ENCODE measurements at places on chromosomes 3 and 15. TPM values are rescaled to one million over a fixed set of nuclear protein-coding genes. Genes with fewer than 3 reads are reported as not detected.

DNA sequence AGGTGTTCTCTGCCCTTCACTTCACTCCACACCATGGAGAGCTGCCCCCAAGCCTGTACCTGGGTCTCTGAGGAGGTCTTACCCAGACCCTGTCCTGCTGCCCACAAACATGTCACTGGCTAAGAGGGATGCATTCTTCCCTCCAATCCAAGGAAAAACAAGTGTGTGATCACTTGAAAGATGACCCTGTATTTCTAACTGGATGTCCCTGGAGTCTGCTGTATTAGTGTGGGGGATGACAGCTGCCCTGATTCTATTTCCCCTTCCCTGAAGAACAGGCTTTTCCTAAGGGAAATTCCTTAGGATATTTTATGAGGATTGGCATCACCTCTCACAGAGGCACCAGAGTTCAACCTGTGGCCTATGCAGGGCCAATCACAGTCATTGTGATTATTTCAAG, 55.0 kb upstream of the GATA2 start:
- no peak for DNase-seq

Gene OR5K2
- total RNA-seq = not detected

GRCh38 chr15:29134239-29134638, 135.4 kb downstream of the NSMCE3 start:
- DNase-seq = no peak

- no peak for DNase-seq
Measured at GRCh38 chr3:184459355-184459754, 79.5 kb downstream of the CHRD start.

GRCh38 chr3:150022381-150023238, 51.9 kb upstream of the PFN2 start:
- no peak for DNase-seq

- DNase-seq = no peak
Measured at GRCh38 chr3:165070682-165071081, 7.6 kb downstream of the SI start.

GRCh38 chr15:52463638-52464037, 65.0 kb downstream of the MYO5A start:
- no peak for DNase-seq

DNA sequence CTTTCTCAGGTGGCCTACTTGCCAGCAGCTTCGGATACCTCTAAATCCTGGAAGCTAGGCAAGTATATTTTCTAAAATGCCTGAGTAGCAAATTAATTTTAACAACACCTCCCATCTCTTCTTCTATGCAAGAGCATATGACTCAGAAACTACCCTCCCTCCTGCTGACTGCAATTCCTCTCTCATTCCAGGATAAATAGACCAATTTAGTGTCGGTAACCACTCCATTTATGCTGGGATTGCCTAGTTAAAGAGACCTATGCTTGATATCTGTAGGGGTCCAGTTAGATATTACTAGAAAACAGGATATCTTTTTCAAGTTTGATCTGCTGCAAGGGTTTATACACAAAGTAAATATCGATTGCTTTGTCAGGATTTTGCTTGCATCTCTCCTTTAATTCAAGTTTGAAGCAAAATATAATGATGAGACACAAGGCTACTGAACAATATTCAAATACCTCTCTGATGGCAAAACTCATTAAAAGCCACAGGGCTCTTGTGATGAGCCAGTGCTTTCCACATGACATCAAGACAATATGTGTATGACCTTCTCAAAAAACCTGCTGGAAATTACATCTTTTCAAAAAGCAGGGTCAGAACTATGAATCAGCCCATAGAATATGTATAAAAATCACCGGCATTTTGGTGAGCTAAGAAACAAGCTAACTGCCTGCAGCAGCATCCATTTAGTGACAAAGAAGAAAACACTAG, 491.6 kb upstream of the NECTIN3 start:
- DNase-seq = no peak

Gene EPB42
- not detected for total RNA-seq

Gene CISH
- total RNA-seq = 8.6 TPM

Gene GNAT1
- not detected for total RNA-seq

DNA sequence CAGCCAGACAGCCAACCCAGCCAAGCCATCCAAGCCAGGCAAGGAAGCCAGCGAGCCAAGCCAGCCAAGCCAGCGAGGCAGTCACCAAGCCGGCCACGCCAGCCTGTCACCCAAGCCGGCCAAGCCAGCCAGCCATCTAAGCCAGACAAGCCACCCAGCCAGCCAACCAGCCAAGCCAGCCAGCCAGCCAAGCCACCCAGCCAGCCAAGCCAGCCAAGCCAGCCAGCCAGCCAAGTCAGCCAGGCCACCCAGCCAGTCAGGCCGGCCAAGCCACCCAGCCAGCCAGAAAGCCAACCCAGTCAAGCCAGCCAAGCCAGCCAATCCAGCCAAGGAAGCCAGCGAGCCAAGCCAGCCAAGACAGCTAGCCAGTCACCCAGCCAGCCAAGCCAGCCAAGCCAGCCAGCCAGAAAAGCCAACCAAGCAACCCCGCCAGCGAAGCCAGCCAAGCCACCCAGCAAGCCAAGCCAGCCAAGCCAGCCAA, 201.2 kb downstream of the GOLGA6L6 start:
- peak; percentile 40 for DNase-seq

Gene SIN3A
- total RNA-seq = 92.2 TPM

DNA sequence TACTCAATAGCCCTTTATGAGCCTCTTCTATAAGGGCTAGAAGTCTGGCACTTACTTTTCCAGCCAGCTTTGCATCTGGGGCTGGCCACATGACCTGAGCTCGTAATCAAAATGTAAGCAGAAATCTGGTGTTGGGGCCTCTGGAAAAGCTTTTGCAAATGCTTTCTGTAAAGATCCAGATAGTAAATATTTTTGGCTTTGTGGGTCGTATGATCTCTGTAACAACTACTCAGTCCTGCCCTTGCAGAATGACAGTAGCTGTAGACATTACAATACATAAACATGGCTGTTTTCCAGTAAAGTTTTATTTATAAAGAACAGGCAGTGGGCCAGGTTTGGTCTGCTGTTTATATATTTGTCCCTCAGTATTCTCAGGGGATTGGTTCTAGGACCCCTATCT, 46.2 kb upstream of the THRB start:
- DNase-seq = no peak

Gene DLEC1
- 1.1 TPM for total RNA-seq

Gene KBTBD8
- 9.9 TPM for total RNA-seq

DNA sequence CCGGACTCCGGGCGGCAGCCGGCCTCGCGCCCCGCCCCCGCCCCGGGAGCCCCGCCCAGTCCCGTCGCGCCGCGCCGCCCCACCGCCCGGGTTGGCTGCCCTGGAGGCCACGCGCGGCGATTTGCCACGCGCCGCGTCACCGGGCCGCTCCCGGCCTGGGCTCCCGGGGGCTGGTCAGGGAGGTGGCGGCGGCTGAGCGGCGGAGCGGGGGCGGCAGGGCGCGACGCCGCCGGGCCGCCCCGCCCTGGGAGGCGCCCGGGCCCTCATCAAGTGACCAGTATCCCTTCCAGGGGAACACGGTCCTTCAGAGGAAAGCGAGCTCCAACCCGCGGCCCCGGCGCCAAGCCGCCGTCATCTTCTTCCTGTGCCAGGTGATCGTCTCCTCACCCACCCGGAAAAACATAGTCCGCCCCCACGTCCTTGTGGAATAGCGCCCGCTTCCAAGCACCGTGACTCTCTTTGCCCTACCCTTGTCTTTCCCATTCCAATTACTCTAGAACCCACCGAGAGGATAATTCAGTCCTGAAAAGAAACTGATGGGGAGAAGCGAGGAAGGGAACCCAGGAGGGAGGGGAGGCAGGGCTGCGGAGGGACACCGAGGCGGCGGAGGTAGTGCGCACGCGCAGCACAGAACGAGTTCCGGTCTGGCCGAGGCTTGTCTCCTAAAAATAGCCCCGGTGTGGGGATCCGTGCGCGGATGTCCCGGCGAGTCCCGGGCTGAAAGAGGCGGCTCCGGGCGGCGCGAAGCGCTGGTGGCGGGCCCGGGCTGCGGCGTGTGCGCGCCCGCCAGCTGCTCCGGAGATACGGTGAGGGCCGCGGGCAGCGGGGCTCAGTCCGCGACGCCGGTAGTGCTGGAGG, at the start of gene MEF2A:
Gene MEF2A, plus strand, starts transcription at position 686 of the 858 bp plus-strand sequence. CDS start 67,136 bp downstream, outside the sequence.
- DNase-seq = peak; percentile 90

GRCh38 chr3:157394411-157394810, 42.2 kb upstream of the PTX3 start:
- DNase-seq = no peak

DNA sequence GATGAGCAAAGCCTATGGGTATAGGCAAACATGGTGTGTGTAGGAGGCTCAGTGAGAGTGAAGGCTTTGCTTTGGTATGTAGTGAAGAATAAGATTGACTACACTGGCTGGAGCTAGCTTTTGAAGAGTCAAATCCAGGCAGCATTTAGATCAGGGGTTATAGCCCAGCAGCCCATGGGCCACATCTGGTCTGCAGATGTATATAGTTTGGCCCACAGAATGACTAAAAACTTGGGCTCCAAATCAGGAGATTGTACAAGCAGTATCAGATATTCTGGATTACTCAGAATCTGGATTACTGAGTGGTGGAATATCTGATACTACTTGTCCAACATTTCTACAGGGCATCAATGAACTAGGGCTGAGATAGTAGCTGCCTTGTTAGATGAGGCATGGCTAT, 92.9 kb upstream of the FGF7 start:
- no peak for DNase-seq

Gene IMPG2
- total RNA-seq = 0.40 TPM

DNA sequence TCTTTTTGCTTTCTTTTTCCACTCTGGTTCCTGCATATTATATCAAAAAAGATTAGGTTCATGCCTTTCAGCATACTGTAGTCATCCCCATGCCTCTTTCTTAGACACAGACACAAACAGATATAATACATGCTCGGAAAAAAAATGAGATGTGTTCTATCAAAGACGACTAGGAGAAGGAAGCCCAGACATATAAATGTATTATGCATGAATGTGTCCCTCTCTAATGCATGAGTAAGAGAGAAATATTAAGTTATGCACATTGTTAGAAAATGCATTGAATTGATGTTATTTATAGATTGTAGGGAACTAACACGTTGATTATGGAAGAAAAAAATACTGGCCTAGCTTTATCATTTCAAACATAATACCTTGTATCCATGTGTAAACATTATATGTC, 252.4 kb upstream of the BCHE start:
- DNase-seq = no peak

DNA sequence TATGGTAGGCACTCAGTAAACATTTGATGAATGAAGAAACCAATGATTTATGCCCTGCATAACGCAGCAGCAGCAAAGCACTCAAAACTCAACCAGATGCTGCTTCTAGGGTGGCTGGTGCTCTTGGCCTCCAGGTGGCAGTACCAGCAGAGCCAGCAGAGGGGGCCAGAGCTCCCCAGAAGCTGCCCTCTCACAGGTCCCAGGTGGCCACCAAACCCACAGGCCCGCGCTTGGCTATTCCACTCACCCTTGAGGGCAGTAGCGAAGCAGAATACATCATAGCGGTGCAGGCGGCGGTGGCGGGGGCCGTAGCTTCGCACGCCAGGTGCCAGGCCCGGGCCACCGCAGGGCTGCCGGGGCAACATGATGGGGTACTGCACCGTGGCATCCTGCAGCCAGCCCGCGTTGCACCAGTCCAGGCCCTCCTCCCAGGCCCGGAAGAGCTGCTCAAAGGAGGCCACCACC, 16.6 kb downstream of the HAPLN3 start:
- peak; percentile 44 for DNase-seq

Gene CHAC1
- total RNA-seq = 6.8 TPM

DNA sequence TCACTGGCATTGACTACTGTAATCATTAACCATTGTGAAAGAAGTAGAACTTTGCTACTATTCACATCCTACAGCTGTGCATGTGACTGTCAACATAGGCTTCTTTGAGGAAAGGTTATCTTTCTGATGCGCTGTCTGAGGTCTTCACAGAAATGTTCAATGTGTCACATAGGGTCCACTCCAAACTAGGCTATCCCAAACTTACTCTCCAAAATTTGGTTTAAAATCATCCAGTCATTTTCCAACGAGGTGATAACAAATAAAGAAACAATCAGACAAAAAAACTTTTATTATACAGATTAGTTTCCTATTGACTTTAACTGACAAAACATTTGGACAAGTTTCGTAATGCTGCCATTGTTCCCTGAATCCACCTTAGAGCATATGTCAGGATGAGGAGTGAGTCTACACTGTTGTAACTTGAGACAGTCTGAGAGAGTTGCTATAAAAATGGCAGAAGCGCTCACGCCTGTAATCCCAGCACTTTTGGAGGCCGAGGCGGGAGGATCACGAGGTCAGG, 511.6 kb downstream of the PLOD2 start:
- DNase-seq = no peak

GRCh38 chr3:159838938-159839337, 149.7 kb upstream of the IL12A start:
- DNase-seq = no peak

DNA sequence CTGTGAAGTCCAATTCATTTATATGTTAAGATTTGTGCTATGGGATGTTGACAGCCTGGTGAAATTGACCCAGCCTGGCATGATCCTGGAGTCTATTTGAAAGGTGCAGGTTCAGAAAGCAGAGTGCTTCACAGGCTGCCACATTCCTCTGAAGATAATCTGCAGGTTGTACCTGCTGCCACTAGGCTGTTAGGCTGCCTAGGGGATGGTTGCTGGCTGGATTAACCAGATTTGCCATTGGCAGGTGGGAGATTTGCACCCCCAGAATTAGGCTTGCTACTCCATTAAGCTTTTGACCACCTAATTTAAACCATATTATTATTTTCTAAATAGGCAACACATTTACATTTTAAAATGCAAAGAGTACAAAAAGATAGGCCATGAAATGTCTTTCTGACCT, 85.8 kb upstream of the RASGRP1 start:
- no peak for DNase-seq

DNA sequence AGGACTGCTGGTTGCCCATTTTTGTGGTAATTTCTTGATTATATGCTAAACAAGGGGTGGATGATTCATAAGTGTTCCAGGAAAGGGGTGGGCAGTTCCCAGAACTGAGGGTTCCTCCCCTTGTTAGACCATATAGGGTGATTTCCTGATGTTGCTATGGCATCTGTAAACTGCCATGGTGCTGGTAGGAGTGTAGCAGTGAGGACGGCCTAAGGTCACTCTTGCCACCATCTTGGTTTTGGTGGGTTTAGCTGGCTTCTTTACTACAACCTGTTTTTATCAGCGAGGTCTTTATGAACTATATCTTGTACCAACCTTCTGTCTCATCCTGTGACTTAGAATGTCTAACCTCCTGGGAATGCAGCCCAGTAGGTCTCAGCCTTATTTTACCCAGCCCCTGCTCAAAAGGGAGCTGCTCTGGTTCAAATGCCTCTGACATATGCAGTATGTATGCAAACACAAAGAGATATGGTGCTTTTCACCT, 46.2 kb downstream of the C3orf38 start:
- no peak for DNase-seq

DNA sequence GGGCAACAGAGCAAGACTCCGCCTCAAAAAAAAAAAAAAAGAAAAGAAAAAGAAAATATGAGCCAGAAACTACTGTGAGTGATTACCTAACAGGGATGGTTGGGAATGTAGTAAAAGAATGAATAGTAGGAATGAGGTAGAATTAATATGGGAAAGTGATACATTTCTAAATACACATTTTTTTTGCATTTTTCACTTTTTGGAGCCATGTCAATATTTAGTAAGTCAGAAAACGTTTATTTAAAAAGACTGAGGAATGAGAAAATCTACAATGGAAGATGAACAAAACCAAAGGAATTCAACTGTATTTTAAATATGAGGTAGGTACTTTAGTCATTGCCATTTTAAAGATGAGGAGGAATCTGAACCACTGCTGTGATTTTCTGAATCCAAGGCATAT, 817.2 kb upstream of the CADM2 start:
- DNase-seq = no peak

Measured in neural crest cell (in vitro differentiated cells).